ENCODE measurements at places on chromosomes 1 and 21.
A peak's percentile ranks its signal among the peaks of the same experiment; 100 is the strongest.

GRCh38 chr1:240808381-240808780, 196.4 kb upstream of the GREM2 start:
- no peaks in the 10 kb centered on the region for H3K4me1 ChIP-seq
- H3K27me3 ChIP-seq: no peaks in the 10 kb centered on the region
- DNase-seq: no peak
- H3K4me3 ChIP-seq: no peak overlapping the region
- H3K27ac ChIP-seq: no peak overlapping the region
- no peaks in the 10 kb centered on the region for H3K36me3 ChIP-seq

GRCh38 chr1:241825581-241825980, 22.4 kb upstream of the EXO1 start:
- no peaks in the 10 kb centered on the region for H3K36me3 ChIP-seq
- no peak overlapping the region for H3K4me3 ChIP-seq
- no peak overlapping the region for H3K27ac ChIP-seq
- H3K4me1 ChIP-seq: no peaks in the 10 kb centered on the region
- no peak for DNase-seq

GRCh38 chr1:215114154-215114933, 31.8 kb downstream of the KCNK2 start:
- H3K4me1 ChIP-seq: no peaks in the 10 kb centered on the region
- H3K36me3 ChIP-seq: no peaks in the 10 kb centered on the region
- H3K27me3 ChIP-seq: no peaks in the 10 kb centered on the region
- H3K27ac ChIP-seq: no peak overlapping the region
- H3K4me3 ChIP-seq: no peak overlapping the region
- no peak for DNase-seq

DNA sequence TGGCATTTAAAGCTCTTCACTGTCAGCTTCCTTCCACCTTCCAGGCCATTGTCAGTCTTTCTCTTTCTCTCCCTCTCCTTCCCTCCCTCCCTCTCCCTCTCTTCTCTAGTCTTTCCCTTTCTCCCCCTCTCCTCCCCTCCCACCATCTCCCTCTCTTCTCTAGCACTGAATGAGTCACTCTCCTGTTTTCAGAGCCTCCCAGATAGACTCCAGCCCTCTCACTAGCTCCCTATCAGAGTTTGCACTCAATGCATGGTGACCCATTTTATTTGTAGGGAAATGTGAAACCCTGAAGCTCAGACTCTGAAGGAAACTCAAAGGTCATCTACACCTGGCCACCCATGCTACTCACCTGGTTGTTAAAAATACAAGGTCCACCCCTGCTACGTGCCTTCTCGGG, 4.4 kb upstream of the MATN1 start:
- peaks cover 17% of the 10 kb centered on the region for H3K4me1 ChIP-seq
- no peak overlapping the region for H3K4me3 ChIP-seq
- DNase-seq: no peak
- H3K36me3 ChIP-seq: no peaks in the 10 kb centered on the region
- H3K27me3 ChIP-seq: peaks cover 4% of the 10 kb centered on the region

DNA sequence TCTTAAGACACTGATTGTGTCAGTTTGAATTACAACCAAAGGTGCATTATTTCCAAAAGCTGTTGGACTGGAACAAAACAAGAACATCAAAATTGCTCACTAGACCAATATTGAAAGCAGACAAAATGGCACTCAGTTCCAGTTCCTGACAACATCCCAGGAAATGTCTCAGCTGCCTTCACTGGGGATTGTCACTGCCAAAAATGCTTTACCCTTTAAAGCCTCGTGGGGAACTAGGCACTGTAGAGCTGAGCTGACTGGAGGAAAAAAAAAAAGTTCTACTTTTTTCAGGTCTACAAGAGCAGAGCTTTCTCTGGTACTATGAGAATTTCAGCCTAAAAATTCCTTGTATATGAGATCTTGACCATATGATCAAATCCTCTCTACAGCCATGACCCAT, 21.9 kb downstream of the GPR52 start:
- no peak overlapping the region for H3K27ac ChIP-seq
- no peak for DNase-seq
- H3K36me3 ChIP-seq: no peaks in the 10 kb centered on the region
- no peaks in the 10 kb centered on the region for H3K27me3 ChIP-seq
- no peak overlapping the region for H3K4me3 ChIP-seq

DNA sequence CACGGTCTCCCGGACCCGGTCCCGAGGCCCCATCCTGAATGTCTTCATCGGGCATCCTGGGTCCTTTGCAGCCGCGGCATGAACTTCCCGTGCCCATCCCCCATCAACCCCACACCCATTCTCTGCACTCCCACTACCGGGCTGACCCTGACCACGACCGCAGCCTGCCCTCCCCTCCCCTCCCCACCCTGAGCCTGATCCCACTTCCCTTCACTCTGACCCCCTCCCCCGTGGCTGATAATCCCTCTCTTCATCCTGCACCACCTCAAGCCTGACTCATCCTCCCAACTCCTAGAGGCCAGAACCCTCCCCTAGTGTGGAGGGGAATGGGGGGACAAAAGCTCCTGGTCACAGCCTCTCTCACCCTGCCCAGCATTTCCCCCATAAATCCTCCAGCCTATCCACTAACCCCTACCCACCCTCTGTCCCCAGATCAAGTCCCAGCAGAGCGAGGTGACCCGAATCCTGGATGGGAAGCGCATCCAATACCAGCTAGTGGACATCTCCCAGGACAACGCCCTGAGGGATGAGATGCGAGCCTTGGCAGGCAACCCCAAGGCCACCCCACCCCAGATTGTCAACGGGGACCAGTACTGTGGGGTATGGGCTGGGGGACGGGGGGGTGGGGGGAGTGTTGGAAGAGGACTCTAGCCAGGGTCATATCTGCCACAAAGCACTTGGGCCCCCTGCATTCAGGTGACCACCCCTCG, 602 bp downstream of the SH3BGRL3 start:
- DNase-seq: no peak
- H3K4me3 ChIP-seq: peak overlapping the region; percentile 93
- peaks cover 27% of the 10 kb centered on the region for H3K36me3 ChIP-seq
- peaks cover 15% of the 10 kb centered on the region for H3K27me3 ChIP-seq

DNA sequence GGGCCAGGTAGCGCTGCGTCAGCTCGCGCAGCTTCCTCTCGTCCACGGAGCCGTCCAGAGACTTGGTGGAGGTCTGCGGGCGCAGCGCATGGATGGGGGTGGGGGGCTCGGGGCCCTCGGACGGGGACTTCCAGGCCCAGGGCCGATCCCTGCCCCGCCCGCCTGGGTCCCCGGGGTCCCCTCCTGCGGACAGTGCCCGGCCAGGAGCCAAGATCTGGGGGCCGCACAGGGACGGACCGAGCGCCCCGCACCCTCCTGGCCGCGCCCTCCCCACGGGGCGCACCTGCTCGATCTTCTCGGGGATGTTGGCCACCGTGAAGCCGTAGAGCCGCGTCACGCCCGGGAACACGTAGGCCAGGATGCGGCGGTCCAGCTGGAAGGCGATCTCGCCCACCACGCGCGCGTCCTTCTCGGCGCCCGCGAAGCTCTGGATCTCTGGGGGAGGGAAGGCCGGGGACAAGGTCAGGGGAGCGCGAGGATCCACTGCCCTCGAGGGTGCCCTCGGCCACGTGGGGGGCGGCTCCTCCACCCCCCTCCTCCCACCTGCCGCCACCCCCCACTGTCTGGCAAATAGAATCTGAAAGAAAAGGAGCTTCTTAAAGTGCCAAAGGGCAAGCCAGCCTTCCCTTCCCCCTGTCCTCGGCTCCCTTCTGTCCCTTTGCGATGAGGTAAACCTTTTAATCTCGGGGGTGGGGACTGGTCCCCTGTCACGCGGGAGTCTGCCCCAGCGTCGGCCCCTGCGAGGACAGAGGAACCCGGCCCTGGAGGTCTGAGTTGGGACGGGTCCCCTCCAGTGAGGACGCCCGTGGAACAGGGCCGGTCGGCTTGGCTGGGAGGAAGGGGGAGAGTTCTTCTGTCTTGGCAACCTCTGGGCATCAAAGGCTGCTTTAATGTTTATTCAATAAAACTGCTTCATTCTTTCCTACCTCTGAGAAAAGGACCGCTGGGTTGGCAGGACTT, 6.5 kb upstream of the FTCD start:
- H3K27me3 ChIP-seq: peaks cover 10% of the 10 kb centered on the region
- H3K4me1 ChIP-seq: no peaks in the 10 kb centered on the region
- DNase-seq: no peak
- H3K27ac ChIP-seq: no peak overlapping the region

DNA sequence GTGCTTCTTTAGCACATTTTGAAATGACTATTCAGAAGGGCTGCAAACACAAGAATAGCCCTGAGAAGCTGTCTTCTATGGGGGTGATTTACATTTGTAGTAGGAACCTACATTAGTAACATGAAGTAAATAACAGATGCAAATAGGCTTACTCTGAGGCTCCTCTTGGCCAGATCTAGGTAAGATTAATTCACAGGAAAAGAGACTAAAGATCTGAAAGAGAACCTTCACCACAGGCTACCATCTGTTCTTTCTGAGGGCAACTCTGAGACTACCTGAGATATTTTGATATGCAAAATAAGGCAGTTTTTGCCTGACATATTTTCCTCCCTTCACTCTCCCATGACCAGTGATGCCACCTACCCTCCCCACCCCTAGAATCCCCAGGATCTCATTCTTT, 1267.8 kb downstream of the PLA2G4A start:
- H3K36me3 ChIP-seq: peaks cover 5% of the 10 kb centered on the region
- no peak overlapping the region for H3K4me3 ChIP-seq
- H3K4me1 ChIP-seq: peaks cover 3% of the 10 kb centered on the region
- no peak for DNase-seq

DNA sequence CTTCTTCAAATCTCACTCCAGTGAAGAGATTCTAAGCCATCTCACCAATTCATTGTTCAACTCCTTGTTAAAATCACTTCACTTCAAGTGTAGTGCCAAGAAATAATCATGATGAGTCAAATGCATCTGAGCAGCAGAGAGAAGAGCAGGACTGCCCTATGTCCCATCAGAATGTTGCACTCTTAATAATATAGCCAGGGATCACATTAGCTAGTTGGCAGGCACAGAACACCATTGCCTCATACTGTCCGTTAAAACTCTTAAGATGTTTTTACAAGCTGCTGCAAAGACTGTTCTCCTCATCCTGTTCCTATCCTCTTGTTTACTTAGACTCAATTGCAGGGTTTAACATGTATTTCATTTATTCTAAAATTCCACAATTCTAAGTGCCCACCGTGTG, 432.9 kb downstream of the PLPP3 start:
- H3K4me1 ChIP-seq: no peaks in the 10 kb centered on the region
- no peak overlapping the region for H3K4me3 ChIP-seq
- H3K27ac ChIP-seq: no peak overlapping the region
- no peak for DNase-seq
- no peaks in the 10 kb centered on the region for H3K27me3 ChIP-seq

GRCh38 chr1:151984313-151984956, 9.2 kb downstream of the S100A10 start:
- no peaks in the 10 kb centered on the region for H3K27me3 ChIP-seq
- no peak for DNase-seq

- no peak for DNase-seq
- H3K4me3 ChIP-seq: no peak overlapping the region
- peaks cover 23% of the 10 kb centered on the region for H3K36me3 ChIP-seq
- peaks cover 15% of the 10 kb centered on the region for H3K4me1 ChIP-seq
These were observed 8.9 kb upstream of the MUTYH start for GRCh38 chr1:45348966-45349677.

DNA sequence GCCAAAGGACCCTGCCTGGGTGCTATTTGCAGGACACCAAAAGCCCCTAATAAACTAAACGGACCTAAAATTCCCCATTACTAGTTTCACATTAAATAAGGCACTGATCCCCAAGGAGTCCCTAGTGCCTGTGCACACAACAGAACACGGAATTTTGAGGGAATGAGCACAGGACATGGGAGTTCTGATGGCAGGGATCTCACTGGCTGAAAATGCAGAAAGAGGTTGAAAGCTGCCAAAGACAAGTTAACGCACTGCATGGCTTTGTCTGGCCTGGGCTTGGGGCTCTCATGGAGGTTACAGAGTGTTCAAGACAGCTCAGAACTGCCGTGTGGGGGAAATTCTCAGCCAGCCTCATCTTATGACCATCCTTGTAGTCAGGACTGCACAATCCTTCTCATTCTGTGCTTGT, 15.6 kb upstream of the ATP1B1 start:
- no peaks in the 10 kb centered on the region for H3K36me3 ChIP-seq
- no peaks in the 10 kb centered on the region for H3K27me3 ChIP-seq
- no peak overlapping the region for H3K4me3 ChIP-seq
- peaks cover 14% of the 10 kb centered on the region for H3K4me1 ChIP-seq

- H3K4me1 ChIP-seq: peaks cover 3% of the 10 kb centered on the region
- peaks cover 14% of the 10 kb centered on the region for H3K27me3 ChIP-seq
- peaks cover 23% of the 10 kb centered on the region for H3K36me3 ChIP-seq
- H3K27ac ChIP-seq: no peak overlapping the region
- no peak for DNase-seq
- H3K4me3 ChIP-seq: no peak overlapping the region
These were observed 40.1 kb upstream of the COL6A2 start for GRCh38 chr21:46057710-46058241.

DNA sequence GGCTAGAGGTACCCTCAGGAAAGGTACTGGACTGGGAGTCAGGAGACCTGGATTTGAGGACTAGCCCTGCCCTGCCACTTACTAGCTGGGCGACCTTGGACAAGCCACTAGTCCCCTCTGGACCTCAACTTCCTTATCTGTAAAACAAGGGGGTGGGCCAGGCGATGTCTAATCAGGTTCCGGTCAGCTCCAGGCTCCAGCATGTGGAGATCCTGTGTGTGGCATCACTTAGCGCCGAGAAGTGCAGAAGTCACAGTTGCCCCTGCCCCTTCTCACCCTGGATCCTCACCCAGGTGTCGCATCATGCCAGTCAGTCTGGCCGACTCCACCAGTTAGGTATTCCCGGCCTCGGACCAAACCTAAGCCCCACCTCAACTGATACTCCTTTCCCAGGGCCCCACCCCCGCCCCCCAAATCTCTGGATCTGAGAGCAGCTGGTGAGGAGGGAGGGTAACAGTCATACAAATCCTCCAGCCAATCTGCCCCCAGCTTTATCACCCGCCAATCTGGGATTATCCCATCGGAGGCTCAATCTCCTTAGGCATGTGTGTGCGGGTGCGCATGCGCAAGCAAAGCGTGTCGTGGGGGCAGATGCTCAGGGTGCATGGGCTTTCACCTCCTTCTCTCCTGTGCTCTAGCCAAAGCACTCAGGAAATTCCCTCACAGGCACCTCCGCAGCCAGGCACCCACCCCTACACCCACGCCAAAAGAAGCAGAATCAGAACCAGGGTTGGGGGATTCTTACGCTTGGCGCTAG, 5.4 kb downstream of the CELF3 start:
- H3K36me3 ChIP-seq: no peaks in the 10 kb centered on the region
- H3K27me3 ChIP-seq: peaks cover 7% of the 10 kb centered on the region
- peaks cover 6% of the 10 kb centered on the region for H3K4me1 ChIP-seq
- H3K27ac ChIP-seq: no peak overlapping the region

DNA sequence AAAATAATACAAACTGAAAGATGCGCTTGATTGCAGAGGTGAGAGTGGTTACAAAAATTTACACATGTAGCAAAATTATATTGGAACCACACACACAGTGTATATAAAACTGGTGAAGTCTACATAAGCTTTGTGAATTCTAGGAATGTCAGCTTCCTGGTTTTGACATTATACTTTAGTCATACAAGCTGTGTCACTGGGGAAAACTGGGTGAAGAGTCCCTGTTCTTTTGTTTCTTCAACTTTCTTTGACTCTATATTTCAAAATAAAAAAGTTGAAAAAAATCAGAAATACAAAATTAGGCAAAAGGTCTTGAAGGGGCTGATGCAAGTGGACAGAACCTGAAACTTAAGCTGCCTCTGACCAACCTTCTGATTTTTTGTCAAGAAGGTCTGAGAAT, 3.0 kb downstream of the C1QC start:
- no peak overlapping the region for H3K4me3 ChIP-seq
- peaks cover 4% of the 10 kb centered on the region for H3K27me3 ChIP-seq
- no peaks in the 10 kb centered on the region for H3K4me1 ChIP-seq
- no peak for DNase-seq
- H3K36me3 ChIP-seq: no peaks in the 10 kb centered on the region

All from endothelial cell (in vitro differentiated cells).